ENCODE measurements at places on chromosomes 1 and 21.

- no peak for DNase-seq
Measured at GRCh38 chr1:170376801-170377385, 155.1 kb upstream of the GORAB start.

DNA sequence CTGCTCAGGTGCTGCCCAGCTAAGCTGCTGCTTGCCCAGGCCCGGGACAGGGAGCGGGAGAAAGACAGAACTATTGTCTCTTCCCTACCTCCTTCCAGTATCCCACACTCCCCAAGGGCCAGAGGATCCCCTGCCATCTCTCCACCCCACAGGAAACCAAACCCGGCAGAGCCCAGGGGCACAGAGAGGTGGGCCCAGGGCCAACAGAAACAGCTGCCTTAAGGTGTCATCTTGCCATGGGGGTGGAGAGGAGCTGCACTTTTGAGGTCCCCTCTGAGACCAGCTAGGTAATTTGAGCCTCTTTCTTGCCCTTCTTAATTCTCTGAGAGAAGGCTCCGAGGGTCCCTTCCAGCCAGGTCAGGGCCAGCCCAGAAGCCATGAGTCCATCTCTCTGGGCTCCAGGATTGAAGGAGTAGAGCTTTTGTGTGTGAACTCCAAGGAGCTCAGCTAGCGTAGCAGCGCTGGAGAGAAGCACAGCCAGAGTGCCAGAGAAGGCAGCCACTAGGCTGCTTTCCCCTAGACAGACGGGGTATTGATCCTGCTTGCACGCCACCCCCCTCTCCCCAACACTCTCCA is 9.7 kb upstream of the GPR61 start:
- no peak for DNase-seq

GRCh38 chr1:8571200-8571984 is 246.0 kb downstream of the RERE start:
- no peak for DNase-seq

DNA sequence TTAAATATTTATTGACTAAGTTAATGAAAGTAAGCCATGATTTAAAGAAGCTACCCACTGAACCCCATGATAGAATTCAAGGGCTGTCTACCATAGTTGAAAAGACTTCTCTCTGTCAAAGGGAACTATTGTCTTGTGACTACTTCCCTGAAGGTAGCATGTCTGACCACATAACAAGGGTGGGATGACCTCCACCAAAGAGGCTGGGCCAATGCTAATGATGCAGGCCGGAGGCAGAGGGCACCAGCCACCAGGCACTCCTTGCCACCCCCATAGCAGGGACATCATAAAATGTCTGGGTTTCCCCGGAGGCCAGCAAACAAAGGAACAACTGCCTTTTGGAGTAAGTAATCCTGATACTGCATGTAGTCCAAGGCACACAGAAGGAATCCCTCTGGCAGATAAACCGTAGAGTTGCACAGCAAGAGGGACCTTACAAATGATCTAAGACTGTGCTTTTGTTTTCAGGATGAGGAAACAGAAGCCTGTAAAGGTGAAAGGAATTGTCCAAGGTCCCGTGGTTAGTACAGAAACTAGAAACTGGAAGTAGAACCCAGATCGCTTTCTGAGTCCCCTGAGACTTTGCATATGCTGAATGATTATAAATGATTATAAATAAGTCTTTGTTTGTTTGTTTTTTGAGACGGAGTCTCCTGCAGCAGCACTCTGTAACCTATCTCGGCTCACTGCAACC is 33.5 kb upstream of the ITPKB start:
- DNase-seq = no peak

GRCh38 chr1:167774710-167775109 is 52.9 kb downstream of the MPZL1 start:
- no peak for DNase-seq

- DNase-seq = no peak
Measured at GRCh38 chr21:41928621-41929220, 25.1 kb downstream of the C2CD2 start.

DNA sequence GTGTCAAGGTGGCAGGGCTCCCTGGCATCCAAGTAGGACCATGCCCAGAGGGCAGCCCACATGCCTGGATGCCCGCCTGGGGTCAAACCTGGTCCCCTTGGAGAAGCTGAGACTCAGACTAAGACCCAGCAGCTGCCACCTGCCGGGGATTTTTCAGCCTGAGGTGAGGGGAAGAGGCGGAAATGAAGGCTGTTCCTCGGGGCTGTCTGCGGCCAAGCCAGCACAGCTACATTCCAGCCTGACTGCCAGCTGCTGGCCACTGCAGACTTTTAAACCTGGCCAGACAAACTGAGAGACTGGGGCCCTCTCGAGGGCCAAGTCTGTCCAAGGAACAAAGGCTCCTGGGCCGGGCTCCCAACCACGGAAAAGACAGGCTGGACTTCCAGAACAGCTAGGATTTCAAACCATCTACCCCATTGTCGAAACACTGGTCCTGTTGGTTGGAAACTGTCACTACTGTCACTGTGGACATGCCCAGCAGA is 21.9 kb upstream of the PLEKHG5 start:
- no peak for DNase-seq

- DNase-seq = no peak
Measured at GRCh38 chr1:234154320-234155251, 218.7 kb upstream of the COA6 start.

GRCh38 chr1:151570819-151571218 is 30.7 kb downstream of the TUFT1 start:
- DNase-seq = no peak

- DNase-seq = no peak
Measured at GRCh38 chr1:100299521-100300222, 33.7 kb downstream of the RTCA start.

- no peak for DNase-seq
Measured at GRCh38 chr1:67572594-67573221, 112.3 kb upstream of the GADD45A start.

DNA sequence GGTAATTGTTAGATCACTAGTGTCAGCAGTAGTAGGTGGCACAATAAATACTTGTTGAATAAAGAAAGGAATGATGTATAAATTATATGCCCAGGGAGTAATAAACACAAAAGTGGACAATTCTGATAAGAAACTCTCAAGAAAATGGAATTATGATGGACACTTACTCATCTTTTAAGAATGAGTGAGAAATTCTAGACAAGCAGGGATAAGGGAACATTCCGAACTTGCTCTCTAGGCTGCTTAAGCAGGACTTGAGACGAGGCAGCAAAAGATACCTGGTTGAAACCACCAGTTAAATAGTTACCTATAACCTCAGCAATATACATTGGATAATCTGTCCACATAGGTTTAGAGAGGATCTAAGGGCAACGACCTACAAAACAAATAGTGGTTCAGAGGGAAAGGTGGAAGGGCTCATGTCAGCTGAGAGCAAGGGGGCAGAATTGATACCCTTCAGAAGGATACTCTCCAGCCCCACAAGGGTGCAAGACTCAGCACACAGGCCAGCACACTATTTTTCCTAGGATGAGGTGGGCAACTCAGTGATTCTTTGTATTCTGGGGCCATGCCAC is 46.3 kb downstream of the XCL2 start:
- DNase-seq = no peak

DNA sequence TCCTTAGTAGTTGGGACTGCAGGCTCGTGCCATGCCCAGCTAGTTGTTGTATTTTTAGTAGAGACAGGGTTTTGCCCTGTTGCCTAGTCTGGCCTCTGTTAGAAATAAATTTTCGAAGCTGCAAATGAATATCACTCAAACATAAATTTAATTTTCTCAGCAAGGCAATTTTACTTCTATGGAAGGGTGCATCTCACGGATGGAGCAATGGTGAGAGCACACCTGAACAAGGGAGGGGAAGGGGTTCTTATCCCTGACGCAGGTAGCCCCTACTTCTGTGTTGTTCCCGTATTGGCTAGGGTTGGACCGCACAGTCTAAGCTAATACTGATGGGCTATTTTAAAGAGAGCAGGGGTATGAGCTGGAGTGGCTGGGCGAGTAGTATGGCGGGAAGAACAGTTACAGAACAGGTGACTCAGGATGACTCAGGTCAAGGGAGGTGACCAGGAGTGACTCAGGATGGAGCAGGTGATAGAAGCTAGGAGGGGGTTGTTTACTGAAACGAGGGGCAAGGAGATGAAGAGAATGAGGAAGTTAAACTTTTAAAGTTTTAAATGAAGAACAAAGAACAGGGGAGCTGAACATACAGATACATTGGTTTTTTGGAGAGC is 7.5 kb downstream of the MDM4 start:
- DNase-seq = no peak

DNA sequence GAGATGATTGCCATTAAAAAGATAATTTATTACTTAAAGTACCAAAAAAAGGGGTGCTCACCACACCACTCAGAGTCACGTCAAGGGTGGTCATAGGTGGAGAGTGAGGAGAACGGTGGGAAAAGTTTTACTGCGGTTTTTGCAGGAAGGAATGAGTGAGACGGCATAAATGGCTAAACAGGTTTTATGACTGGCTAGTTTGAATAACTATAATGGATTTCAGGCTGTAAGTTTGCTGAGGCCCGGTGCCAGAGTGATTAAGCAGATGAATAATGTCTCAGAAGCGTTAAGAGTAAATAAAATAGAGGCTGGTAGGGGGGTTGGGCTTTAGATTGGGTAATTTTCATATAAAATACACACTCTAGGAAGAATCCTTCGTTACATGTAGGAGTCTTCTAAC is 1337.8 kb downstream of the AMY1C start:
- DNase-seq = no peak

DNA sequence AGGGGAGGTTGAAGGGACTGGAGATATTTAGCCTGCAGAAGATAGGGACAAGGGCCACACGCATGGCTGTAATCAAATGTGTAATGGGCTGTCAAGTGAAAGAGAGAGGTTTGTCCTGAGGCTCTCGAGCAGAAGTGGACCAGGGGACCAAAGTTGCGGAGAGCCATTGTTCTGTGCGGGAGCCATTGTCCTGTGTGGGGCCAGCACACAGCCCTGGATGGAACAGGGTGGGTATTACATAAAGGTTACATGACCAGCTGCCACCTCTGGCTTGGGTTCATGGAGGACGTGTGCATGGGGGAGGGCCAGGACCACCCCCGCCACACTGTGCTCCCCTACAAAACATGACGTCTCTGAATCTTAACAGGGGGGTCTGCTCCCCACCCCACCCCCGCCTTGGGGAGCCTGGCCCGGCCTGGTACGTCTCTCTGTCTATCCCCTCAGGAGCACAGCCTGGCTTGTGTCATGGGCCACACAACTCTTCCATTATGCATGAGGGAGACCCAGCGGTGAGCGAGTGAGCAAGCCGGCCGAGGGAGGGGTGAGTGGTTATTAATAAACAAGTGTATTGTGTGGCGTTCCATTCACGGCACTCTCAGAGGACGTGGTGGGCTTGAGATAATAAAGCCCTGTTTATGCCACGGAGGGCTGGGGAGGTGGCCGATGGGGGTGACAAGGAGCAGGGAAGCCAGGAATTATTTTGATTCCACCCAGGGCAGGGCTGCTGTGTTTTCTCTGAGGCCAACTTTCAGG is at the start of gene NFASC:
Gene NFASC (plus strand): TSS at position 703 of the 753 bp plus-strand sequence. CDS start 73,454 bp downstream, outside the sequence.
- no peak for DNase-seq

- no peak for DNase-seq
Measured at GRCh38 chr1:189682591-189682990, 795.1 kb downstream of the BRINP3 start.

GRCh38 chr1:74548961-74549750 is 36.7 kb upstream of the LRRC53 start:
- DNase-seq = no peak

DNA sequence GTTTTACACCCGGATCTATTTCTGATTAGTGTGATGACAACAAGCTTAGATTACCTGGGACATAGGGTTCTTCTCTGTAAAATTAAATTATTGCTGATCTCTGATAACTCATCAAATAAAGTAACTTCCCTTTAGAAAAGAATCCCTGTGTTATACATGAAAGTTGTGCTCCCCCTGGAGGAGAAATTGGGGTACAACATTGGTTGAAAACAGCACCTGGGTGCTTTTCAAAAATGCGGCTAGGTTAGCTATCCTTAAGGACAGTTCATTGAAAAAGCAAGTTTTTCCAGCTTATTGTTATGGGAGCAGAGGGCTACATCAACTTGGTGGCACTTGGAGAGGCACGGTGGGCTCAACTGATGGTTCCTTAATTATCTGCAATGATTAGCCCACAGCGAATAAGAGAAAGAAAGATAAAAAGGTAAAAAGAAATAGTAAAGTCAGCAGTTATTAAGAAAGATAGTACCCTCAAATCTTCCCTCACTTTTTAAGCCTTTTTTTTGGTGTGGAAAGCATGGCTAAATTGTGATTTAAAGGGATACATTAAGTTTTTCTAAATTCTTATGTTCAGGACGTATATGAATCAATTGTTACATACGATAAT is 97.8 kb downstream of the FMN2 start:
- no peak for DNase-seq

DNA sequence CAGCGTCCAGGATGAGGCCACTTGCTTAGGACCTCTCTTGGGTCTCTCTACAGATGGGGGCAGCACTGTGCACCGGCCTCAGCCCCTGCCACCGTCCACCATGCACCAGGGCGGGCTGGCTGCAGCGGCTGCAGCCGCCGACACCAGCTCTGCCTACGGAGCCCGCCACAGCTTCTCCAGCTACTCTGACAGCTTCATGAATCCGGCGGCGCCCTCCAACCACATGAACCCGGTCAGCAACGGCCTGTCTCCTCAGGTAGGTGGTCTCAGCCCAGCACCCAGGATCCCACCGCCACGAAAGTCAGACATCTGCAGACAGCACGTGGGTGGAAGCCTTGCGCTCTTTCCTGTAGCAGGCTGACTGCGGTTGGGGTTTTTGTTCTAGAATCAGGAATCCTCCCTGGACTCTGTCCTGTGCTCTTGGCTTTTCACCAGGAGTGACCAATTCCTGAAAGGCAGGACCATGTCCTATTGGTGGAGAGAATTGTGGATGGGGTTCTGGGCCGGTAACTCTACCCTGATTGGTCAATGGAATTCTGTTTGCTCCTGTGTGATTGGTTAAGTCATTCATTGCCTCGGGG is 72.5 kb downstream of the PAX7 start:
- DNase-seq = no peak

GRCh38 chr1:6056572-6056948 is 10.9 kb downstream of the KCNAB2 start:
- no peak for DNase-seq

- DNase-seq = no peak
Measured at GRCh38 chr1:18936814-18937481, 19.5 kb downstream of the IFFO2 start.

DNA sequence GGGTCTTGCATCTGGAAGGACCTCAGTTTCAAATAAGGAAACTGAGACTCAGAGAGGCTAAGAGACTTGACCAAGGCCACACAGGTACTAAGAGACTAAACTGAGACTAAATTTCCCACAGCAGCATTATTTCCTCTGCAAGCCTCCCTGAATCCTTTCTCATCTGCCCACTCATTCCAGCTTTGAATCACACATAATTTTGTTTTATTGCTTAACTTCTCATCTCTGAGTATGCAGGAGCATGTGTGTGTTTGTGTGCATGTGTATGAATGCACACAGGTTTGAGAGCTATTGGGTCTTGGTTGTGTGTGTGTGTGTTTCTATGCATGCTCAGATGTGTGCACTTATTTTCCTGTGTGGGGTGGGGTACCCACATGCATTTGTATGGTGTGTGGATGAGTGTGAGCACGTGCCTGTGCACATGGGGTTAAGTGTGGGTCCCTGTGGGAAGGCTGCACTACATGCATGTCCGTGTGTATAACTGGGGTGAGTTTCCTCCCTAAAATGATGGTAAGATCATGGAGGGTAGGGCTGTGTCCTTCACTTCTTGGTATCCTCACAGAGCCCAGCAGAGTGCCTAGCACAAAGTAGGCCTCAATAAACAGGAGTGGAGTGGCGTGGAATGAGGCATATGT is 74.4 kb upstream of the ZC3H12A start:
- DNase-seq = no peak

Data from activated CD8-positive, alpha-beta memory T cell treated with anti-CD3 and anti-CD28 coated beads for 1 hour (primary cell).